ENCODE measurements at places on chromosomes 12 and 14. TPM values are rescaled to one million over a fixed set of nuclear protein-coding genes. Genes with fewer than 3 reads are reported as not detected.

FOXM1 gene
- total RNA-seq = 136 TPM

CLIP1 gene
- 71.0 TPM for total RNA-seq

GNPTAB gene
- total RNA-seq = 39.5 TPM

TMPRSS12 gene
- not detected for total RNA-seq

TAS2R7 gene
- total RNA-seq = not detected

Data from endothelial cell of umbilical vein (primary cell).